Fibroblast of the aortic adventitia (primary cell): ENCODE measurements at places on chromosomes 4 and X. TPM values are rescaled to one million over a fixed set of nuclear protein-coding genes. Genes with fewer than 3 reads are reported as not detected.

DMD gene
- 10.3 and 30.3 TPM in 2 replicates for total RNA-seq

GRCh38 chrX:150696331-150696730 lies 3.1 kb downstream of the MTMR1 start:
- no peak for DNase-seq

AVPR2 gene
- total RNA-seq: not detected in 2 replicates

DNA sequence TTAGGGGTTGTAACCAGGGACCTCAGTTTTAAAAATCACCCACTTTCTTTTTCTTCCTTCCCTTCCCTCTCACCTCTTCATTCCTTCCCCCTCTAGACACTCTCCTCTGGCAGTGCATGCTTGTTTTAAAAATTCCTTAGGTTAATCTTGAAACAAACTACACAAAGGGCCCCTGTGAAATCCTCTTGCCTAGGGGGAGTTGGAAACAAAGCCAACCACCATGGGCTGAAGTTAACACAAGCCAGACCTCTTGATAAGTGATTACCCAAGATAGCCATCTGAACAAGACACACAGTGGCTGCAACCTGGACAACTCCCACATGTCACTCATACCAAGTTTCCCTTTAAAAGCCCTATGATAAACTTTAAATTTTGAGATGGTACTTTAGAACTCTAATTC lies 68.9 kb downstream of the TENT5D start:
- DNase-seq: no peak

PTTG2 gene
- not detected in 2 replicates for total RNA-seq

- no peak for DNase-seq
Observed at GRCh38 chr4:141680060-141680459, 43.7 kb downstream of the IL15 start.
